Ascending aorta (tissue), 2 donors: ENCODE measurements at places on chromosomes 4 and X.

DNA sequence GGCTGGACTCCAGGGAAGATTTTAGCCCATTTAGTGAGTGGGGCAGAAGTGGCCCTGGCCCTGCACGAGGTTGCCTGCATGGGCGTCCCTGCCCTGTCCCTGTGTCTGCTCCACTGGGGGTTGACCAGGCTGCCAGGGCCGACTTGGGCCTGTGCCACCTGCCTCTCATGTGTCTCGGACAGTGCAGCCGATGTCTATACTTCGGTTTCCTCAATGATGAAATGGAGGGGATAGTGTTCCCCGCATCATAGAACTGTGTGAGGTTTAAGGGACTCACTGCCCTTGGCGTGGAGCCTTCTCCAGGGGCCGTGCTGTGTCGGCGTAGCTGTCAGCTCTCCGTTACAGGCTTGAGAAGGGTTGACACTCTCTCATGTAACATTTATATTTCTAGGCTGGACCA lies 27.0 kb upstream of the MSANTD1 start:
- DNase-seq: no peak

DNA sequence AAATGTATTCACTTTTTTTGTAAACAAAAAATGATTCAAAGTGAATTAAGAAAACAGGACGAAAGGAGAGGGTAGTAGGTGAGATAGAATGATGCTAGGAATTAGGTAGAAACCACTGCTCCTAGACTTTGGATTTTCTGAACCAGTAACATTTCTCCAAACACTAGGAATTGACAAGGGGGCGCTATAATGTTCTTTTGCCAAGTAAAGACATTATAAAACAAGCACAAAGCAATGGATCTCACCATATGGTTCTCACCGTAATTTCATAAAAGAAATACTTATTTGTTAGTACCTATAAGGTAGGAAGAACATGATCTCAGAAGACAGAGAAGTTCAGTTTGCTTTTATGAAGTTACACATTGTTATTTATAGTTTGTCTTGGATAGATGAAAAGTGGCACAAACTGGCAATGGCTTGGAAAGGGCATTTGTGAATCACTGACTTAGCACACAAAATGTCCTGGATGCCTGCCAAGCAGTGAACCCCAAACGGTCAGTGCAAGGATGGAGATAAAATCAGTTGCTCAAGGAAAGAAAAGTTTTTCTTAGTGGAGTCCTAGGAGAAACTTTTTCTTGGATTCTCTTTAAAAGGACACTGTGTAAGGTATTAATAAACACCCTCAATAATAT lies 8.1 kb upstream of the TBC1D1 start:
- no peak for DNase-seq

GRCh38 chr4:22487328-22487727 lies 28.5 kb downstream of the ADGRA3 start:
- no peak for DNase-seq

GRCh38 chrX:13418126-13419097 lies 98.6 kb upstream of the ATXN3L start:
- DNase-seq: no peak

GRCh38 chrX:65596270-65597034 lies 61.9 kb upstream of the LAS1L start:
- peak; percentile 22 for DNase-seq

DNA sequence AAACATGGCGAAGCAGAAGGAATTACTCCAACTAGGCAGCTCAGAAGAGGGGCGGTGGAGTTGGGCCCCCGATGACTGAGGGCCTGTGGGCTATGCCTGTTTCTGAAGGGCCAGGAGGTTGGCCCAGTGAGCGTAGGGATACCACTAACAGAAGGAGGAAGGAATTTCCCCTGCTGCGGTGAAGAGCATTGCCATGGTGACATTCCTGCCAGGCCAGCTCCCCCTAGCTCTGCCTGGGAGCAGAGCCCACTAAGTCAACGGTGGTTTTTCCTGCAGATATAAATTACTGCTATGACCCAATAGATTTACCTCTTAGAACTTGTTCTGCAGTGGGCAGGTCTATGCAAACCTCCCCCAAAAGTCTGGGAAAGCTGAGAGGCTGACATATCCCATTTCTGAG lies 28.9 kb upstream of the HMX1 start:
- DNase-seq: no peak
